NCI-H2081 (cell line): ENCODE measurements at places on chromosomes 2 and 18.
A peak's percentile ranks its signal among the peaks of the same experiment; 100 is the strongest.

GRCh38 chr2:239396881-239397681, 3.7 kb downstream of the HDAC4 start:
- DNase-seq: no peak

- no peak for DNase-seq
Observed at GRCh38 chr18:35186291-35187034, 54.4 kb upstream of the ZNF397 start.

GRCh38 chr18:75269696-75270095, 59.1 kb downstream of the TSHZ1 start:
- DNase-seq: no peak

- DNase-seq: no peak
Observed at GRCh38 chr2:82728090-82728489, 1731.0 kb downstream of the SUCLG1 start.

GRCh38 chr2:105797298-105797819, 52.6 kb downstream of the NCK2 start:
- DNase-seq: no peak

GRCh38 chr2:182890305-182890704, 23.9 kb upstream of the FRZB start:
- DNase-seq: no peak

- DNase-seq: no peak
Observed at GRCh38 chr2:236081171-236081570, 87.0 kb downstream of the GBX2 start.

- no peak for DNase-seq
Observed at GRCh38 chr18:5619376-5619775, 75.6 kb upstream of the EPB41L3 start.

DNA sequence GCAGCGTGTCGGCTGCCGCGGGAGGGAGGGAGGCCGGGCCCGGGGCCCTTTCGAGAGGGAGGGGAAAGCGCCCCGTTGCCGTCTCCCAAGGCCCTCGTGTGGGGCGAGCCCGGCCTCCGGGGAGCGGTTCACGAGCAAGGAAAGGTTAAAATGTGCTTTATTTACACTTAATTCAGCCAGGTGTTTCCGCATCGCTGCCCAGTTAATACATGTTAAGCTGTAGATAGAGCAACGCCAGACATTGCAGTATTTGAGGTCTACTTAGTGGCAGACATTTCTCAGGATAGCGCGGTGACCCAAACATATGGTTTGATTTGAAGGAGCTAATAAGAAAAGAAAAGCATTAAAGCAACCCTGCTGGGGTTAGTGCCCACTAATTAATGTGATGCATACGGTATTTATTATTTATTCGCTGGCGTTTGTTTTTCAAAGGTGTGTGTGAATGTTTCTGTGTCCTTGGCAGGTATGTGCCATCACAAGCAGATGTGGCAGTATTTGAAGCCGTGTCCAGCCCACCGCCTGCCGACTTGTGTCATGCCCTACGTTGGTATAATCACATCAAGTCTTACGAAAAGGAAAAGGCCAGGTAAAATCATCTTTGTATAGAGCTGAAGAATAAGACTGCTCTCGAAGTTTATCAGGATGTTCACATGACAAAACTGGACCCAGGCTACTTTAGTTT, 571 bp downstream of the EEF1B2 start:
- DNase-seq: peak; percentile 72

GRCh38 chr2:85133751-85134254, 611 bp downstream of the TCF7L1 start:
- DNase-seq: no peak

DNA sequence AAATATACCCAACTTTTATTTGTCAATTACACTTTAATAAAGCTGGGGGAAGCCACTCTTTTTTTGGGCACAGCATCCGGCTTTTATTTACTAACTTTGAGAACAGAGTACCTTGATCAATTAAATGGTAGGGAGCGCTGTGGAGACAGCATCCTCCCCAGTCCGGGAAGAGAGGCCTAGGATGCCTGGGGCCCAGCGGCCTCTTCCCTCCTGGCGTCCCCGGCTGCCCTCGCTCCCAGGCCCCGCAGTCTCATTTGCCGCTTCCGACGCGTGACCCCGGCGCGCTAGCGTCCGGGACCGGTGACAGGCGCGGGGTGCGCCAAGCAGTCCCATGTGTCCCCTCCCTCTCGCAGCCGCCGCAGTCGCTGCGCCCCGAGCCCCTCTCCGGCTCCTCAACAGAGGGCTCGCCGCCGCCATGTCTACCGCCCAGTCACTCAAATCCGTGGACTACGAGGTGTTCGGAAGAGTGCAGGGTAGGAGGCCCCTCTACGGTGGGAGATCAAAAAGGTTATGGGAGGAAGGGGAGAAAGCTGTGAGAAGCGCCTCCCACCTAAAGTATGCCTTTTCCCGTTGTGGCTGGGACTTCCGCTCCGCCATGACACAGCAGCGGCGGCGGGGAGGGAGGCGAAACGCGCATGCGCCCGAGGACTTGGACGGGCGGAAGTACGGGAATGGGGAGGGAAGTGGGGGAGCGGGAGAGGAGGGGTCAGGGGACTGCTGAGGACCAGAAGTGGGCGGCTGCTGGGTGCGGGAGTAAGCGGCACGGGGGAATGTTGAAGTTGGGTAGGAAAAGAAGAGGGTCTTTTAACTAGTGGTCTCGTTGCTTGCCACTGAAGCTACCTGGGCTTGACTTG, at the start of gene ACYP2:
Gene ACYP2 (plus strand): TSS at position 332 of the 854 bp plus-strand sequence.
- DNase-seq: peak; percentile 98

DNA sequence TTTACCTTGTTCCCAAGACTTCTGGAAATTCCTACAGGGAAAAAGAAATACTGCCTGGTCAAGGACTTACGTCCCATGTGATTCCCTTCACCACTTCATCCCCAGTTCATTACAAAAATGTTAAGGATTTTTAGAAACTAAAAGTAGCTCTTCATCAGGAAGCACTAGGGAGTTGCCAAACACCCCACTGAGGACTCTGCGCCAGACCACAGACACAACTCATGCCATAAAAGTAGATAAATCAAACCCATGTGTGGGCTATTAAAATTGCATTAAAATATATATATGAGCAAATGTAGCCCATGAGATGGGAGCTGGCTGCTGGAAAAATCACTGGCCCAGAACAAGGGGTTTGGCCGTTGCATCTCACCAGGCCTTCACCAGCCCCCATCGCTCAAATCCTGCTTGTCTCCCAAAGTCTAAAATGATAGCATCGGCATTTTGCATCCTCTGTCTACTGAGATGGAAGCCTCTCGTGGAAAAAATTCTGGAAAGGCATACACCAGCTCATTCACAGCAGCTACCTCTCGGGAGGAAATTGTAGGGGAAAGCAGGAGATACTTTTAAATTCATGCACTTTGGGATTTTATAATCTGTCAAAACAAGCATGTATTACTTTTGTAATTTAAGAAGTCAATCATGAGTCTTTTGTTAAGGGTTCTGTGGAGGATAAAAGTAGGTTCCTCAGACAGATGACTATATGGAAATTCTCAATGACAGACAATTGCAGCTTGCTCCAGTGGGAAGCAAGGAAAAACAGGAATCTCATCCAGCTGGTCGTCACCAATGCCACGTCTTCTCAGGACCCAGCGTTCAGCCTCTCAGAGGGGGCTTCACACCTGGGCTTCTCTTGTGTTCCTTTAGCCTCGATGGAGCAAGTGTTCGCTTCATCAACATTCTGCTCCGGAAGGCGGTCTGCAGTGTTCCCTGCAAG, 113.9 kb downstream of the MREG start:
- no peak for DNase-seq

- no peak for DNase-seq
Observed at GRCh38 chr18:74148543-74149070, 284 bp downstream of the TIMM21 start.

- no peak for DNase-seq
Observed at GRCh38 chr18:63895190-63895589, 7.7 kb downstream of the SERPINB2 start.

- DNase-seq: no peak
Observed at GRCh38 chr2:52862801-52863200, 904.8 kb upstream of the CHAC2 start.

DNA sequence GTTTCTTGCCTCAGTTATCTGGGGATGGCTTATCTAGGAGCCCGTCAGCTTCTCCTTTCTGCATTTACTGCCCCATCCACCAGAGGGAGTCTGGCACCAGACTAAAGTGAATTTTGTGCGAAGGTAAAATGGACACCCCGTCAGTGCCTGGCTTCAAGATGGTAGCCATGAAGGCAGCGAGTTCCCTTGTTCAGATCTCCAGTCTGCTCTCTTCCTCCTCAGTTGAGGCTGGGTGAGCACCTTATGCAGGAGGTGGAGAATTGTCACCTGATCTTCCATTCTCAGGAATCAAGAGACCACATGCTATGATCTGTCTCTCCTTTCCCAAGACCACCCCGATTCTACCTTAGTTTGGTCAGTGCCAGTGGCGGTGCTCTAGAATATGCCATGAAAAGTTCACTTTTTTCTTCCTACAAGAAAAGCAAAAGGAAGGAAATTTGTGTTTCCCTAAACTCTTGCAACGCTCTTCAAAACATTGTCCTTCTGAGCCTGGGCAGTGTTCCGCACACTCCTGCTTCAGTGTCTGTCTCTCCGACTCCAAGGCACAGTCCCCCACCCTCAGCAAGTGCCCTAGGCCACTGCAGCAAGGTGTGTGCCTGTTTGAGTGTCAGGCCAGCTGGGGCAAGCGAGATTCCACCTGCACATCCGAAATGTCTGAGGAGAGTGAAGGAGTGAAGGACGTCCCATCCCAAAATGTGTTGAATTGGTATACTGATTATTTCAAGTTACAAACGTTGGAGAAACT, 168.6 kb downstream of the SS18 start:
- DNase-seq: peak; percentile 52

DNA sequence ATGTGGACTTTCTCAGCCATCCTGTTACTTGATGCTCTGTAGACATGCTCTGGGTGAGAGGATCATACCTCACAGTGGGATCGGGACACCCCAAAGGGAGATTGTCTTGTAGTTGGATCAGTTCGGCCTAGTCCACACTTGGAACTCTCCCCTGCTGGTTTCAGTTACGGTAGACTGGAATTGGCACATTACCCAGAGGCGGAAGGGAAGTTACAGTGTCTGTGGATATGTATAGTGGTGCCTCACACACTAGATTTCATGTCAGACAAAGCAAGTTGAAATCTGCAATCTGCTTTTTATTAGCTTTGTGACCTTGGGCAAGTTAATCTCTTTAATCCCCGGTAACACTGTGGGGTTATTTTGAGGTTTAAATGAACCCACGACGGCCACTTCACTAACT, 16.2 kb upstream of the CTAGE1 start:
- no peak for DNase-seq

GRCh38 chr2:151610310-151610709, 124.0 kb downstream of the NEB start:
- no peak for DNase-seq

DNA sequence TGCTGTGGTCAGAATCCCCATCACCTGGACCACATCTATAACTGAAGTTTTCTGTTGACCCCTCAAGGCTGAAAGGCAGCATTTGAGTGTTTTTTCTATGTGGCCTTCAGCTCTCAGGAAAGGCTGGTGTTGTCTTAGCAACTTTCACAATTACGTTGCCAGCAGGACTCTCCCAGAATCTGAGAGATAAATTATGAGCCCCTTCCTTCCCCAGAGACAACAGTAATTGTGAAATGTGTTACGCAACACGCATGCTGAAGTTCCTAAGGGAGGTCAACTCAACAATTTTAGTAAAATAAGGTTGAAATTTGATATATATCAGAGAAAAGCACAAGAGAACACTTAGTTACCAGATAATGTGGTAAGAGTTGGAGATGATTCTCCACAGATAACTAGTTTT, 216.5 kb upstream of the SLC8A1 start:
- no peak for DNase-seq

GRCh38 chr2:209398463-209398862, 25.4 kb upstream of the MAP2 start:
- no peak for DNase-seq

DNA sequence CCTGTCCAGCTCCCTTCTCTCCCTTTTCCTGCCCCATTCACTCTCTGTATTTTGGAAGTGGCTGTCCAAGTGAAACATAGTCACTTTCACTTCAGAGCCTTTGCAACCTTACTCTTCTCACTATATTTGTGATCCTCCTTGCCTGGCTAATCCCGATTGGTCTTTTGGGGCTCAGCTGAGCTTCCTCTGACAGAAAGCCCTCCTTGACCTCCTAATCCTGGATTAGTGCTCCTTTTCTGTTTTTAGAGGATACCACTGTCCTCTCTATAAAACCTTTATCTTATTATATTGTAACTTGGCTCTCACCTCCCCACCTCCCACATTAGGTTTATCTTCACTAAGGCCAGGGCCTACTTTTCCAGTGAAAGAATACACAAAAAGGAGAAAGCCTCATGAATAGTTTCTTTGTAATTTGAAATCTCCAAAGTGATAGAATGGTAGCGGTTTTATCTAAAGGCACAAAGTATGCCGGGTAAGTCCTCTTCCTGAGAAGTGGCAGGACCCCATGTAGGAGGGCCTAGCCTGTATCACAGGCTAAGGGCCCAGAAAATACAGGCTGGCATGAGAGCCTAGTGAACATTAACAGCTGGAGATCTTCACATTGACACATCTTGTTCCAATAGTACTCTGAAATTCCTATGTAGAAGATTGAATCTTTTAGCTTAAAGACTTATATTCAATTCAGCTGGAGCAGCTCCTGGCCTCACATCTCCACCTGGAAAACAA, 83.1 kb upstream of the GAREM1 start:
- no peak for DNase-seq

GRCh38 chr2:74817304-74817675, 16.6 kb upstream of the HK2 start:
- no peak for DNase-seq

DNA sequence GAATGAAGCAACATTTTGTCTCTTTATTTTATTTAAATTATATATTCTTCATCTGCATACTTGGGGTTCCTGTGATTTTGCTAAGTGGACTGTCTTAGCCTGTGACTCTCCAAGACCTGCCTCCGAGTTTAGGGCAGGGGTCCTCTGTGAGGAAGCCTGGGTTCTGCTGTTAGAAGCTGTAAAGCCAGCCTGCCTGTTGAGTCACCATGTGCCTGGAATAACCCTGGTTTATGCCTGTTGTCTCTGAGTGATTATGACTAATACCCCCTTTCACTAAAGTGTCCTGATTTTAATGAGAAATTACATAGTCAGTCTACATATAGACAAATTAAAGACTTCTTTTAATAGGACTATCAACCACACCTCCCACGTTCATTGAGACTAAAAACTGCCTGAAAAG, 369.1 kb downstream of the ZNF521 start:
- DNase-seq: no peak

DNA sequence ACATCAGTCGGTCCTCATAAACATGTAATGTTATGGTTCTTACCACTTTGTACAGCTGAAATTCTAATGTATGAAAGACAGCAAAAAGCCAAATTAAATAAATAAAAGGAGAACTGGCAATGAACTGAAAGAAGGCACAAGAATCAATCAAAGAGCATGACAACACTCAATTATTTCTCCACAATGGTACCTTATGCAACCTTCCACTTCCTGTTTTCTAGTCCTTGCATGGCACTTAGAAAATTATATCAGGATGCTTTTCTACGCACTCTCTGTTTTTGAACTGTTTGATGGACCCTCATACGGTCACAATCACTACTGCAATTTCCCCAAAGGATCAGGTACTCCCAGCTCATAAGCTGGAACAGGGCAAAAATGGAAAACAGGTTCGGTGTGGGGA, 81.6 kb downstream of the EPB41L3 start:
- peak; percentile 4 for DNase-seq

- DNase-seq: no peak
Observed at GRCh38 chr2:127504552-127505430, 21.5 kb downstream of the IWS1 start.

GRCh38 chr2:149388120-149388816, 57.9 kb downstream of the LYPD6 start:
- DNase-seq: no peak

- DNase-seq: no peak
Observed at GRCh38 chr2:112972423-112973086, 5.3 kb upstream of the IL36G start.
